ENCODE measurements at places on chromosomes 4 and X.

DNA sequence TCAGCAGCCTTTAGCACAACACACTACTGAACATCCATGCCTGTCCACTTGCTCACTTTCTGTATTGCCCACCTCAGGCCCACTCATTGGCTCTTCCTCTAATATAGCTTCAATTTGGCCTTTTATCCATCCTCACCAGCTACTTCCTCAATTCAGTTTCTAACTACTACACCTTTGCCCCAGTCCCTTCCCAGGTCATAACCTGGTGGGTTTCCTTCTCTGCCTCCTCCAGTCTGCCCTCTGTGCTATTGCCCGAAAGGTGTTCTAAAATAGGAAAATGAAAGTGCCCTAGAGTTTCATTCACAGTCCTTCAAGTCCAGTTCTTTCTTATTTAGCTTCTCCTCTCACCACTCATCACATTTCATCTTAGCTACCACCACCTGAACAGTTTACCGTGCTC, 23.1 kb downstream of the MOSPD2 start:
- no peak for DNase-seq

GRCh38 chrX:110794601-110795000, 1.0 kb downstream of the CHRDL1 start:
- no peak for DNase-seq

DNA sequence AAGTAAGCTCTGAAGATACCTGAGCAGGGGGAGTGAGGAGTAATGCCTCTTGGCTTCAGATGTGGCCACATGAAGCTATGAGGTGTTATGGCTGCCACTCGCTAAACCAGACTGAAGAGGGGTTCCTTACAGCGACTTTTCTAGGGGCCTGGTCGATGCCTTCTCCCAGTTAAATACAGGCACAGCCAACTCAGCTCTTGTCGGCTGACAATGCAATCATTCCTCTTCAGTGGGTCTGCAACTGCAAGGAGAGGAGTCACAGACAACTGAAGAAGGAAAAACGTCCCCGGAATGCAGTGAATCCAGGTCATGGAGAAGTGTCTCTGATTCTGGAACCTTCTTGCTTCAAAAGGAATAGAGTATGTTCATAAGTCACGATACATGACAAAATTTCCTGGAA, 106.4 kb downstream of the RNF150 start:
- DNase-seq: no peak

- no peak for DNase-seq
Observed at GRCh38 chrX:154040863-154041262, 21.2 kb upstream of the IRAK1 start.

DNA sequence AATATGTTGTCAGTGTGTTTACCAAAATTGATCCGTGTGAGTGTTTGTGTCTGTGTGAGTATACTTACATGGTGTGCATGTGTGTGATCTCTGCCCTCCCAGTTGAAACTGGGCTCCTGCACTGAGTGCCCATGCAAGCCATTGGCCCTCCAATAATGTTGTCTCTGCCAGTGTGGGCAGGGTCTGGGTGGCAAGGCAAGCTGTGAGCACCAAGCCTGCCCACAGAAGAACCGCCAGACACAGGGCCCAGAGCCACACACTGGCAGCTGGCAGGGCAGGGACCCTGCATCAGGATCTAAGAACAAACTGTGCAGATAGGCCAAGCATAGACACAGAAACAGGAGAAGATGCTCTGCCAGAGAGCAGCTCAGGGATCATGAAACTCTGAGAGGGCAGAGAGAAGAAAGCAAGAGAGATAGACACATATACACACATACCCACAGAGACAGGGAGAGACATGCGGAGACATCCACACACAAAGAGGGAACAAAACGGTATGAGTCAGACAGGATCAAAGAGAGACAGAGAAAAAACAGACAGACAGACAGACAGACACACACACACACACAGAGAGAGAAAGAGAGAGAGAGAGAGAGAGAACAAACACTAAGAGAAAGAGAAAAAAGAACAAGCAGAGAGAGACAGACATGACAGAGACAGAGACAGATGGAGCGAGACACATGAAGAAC, 555.0 kb downstream of the MID1IP1 start:
- DNase-seq: no peak

- DNase-seq: no peak
Observed at GRCh38 chr4:168293386-168293975, 25.1 kb downstream of the DDX60 start.

DNA sequence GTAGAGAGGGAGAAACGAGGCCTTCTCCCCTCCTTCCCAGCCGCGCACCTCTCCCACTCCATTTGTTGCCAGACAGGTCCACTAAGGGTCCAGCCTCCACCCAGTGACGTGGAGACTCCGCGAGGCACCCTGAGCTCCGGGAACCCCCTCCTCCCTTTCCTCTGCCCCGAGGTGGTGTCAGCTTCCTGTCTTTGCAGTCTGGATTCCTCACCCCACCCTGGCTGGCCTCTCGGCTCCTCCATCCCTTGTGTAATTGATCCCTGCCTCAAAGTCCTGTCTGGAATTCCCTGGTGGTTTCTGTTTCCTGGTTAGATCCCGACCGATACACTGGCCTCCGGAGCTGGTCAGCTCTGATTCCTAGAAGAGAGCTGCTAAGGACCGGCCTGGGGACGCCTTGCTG, 105.9 kb upstream of the SCOC start:
- no peak for DNase-seq

- no peak for DNase-seq
Observed at GRCh38 chr4:87251106-87251505, 30.7 kb upstream of the KLHL8 start.

DNA sequence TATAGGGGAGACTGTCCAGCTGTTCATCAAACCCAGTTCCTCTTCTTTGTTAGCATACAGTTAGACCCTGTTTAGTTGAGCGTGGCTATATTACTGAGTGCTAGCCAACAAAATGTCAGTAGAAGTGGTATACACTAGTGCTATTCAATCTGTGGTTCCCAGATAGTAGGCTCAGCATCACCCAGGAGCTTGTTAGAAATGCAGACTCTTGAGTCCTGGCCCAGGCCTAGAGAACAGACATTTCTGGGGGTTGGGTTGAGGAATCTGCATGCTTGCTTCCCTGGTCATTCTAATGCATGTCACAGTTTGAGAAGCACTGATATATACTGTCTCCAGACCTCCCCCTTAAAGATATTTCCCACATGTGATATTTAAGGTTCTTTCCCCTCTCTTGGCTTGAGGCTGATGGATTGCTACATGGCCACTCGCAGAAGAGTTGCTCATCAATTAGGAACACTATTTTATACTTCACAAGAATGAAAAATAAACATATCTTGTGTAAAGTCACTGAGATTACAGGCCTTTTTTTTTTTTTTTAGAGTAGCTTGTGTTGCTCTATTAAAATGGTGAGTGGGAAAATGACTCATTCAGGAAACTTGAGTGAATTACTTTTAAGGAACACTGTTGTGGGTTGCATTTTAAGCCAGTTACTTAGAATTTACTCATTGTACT, 289.0 kb downstream of the STIM2 start:
- DNase-seq: no peak

Measured in activated CD4-positive, CD25-positive, alpha-beta regulatory T cell treated with anti-CD3 and anti-CD28 coated beads, Interleukin-2, amount 50 U/mL, for 72 hours (primary cell).